ENCODE measurements at places on chromosomes 1 and 21.

DNA sequence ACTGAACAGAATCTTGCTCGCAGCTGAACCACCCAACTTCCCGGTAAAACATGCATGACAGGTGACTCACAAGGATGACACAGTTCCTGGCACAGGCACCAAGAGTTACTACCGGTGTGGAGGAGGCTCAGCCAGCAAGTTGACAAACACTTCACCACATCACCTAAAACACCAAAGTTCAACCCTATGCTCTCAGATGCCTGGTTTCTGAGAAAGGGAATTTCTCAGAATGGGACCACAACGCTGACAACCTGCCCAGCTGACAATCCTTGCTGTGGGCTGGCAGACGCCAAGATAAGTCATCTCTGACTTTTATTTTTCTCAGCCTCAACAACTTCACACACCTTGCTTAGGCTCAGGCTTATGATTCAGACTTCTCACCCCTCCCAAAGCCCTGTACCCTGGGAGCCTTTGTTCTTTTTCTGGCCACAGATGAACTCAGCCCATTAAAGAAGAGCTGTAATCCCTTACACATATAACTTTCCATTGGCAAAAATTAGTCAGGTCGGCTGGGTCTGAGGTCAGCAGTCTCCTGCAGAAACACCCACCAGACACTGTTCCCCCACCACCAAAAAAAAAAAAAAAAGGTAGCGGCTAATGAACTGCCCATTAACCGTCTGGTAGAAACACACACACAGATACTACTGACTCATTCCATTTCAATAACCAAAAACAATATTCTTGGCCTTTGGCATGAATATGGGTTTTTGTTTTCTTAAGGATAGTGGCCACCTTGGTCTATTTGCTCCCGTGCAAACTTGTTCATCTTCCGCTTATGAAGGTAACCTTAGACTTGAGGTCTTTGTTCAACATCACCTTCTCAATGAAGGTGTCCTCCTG lies 10.8 kb upstream of the TIAM1 start:
- DNase-seq = no peak

GRCh38 chr1:61445269-61445825 lies 279.6 kb downstream of the TM2D1 start:
- DNase-seq = no peak

DNA sequence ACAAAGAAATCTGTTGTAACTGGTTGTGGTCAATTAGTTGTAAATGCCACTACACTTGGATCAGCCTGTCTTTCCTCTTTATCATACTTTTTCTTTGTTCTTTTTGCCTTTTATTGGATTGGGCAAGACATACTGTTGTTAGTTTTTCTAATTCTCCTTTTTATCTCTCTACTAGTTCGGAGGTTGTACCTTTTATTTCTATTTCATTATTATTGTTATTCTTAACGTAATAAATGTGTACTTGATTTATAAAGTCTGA lies 59.2 kb downstream of the IVNS1ABP start:
- DNase-seq = no peak

- no peak for DNase-seq
Observed at GRCh38 chr1:3814065-3814464, 17.8 kb upstream of the LRRC47 start.

GRCh38 chr1:219682788-219683187 lies 69.9 kb upstream of the ZC3H11B start:
- DNase-seq = no peak

GRCh38 chr1:152000964-152001630 lies 7.4 kb upstream of the S100A10 start:
- no peak for DNase-seq

GRCh38 chr1:220875260-220875659 lies 4.0 kb upstream of the HLX start:
- no peak for DNase-seq

GRCh38 chr1:218967836-218968235 lies 205.8 kb upstream of the LYPLAL1 start:
- DNase-seq = no peak

DNA sequence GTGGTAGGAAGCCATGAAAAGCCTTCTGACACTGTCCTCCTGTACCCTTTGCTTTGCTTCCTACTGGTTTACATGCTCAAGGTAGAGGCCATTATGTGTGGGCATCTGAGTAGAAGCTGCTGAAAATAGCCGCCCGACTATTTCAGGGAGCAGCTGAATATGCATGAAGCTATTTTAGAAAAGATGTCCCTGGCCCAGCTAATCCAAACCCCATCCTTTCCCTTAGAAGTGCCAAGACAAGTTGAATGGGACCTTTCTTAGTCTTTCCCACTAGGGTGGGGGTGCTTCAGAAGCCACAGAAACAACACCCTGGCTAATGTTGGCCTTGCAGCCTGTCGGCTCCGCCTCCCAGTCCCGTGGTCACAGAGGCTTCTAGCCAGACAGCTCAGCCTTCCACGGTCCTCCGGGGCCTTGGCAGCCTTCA lies 205.1 kb upstream of the EDN2 start:
- no peak for DNase-seq

Data from hepatic stellate cell (primary cell).